Stimulated activated CD4-positive, alpha-beta T cell treated with anti-CD3 and anti-CD28 coated beads, Interleukin-15, amount 100 ng/mL, for 1 hour (primary cell): ENCODE measurements at places on chromosomes 1 and 21.

- no peak for DNase-seq
These were observed 30.9 kb upstream of the UBE2U start for GRCh38 chr1:64172458-64172983.

- no peak for DNase-seq
These were observed 92.0 kb upstream of the PPM1J start for GRCh38 chr1:112807117-112807516.

GRCh38 chr1:67441183-67441582, 11.0 kb upstream of the SERBP1 start:
- DNase-seq, result no peak

DNA sequence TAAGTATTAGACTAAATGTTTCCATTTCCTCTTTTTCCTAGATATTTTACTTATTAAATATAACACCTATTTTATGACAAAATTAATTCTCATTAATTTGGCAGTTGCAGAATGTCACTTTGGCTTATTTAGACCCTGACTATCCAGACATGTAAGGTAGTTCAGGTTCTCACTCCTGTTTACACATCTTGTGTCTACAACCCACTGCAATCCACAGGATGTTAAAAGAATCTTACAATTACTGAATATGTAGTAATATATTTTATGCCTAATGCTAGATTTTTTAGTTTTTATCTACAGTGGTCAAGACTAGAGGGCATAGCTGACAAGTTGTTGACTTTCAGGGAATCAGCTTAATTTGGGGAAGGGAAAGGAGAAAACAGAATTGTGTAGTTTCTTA, 346.7 kb downstream of the USP25 start:
- DNase-seq, result no peak

- DNase-seq, result no peak
These were observed 2.7 kb downstream of the CAPN2 start for GRCh38 chr1:223714849-223715603.

GRCh38 chr1:239868058-239868832, 223.4 kb upstream of the FMN2 start:
- DNase-seq, result no peak

DNA sequence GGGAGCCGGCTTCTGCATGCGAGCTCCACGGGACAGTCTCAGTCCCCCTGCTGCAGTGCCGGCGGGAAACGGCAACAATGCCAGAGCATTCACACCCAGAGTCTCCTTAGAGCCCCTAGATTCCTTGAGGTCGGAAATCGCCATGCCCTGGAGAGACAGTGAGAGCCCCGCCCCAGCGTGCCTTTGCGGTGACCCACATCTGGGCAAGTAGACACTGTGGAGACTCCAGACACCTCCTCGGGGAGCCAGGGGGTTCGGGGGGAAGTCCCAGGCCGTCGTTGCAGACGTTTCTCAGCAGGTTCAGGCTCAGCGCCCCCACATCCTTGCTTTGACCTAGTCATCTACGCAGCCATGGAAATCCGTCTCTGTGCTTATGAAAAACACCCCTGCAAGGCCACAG, 81.3 kb upstream of the ARHGEF16 start:
- no peak for DNase-seq

DNA sequence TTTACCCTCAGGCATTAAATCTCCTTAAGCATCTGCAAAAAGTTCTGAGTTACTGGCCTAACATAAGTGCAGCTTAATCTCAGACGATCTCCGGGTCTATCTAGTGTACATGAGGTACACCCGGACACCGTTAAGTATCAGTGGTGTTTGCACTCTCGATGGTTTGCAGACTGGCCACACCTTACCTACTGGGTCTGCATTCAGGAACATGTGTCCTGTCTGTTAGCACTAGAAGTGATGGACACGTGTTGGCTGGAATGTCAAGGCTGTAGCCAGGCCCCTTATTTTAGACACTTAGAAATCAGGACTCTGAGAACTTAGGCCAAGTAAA, 783 bp upstream of the AGL start:
- no peak for DNase-seq

DNA sequence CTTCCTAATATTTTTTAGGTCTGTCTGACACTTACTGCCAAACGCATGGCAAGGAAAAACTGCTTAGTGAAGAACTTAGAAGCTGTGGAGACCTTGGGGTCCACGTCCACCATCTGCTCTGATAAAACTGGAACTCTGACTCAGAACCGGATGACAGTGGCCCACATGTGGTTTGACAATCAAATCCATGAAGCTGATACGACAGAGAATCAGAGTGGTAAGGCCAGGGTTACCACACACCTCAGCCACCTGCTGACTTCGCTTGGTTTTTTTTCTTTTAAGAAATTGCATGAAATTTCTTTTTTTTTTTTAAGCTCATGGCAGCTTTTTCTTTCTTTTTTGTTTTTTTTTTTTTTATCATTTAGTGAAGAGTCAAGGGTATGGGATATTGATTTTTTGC, 17.2 kb downstream of the ATP1A1 start:
- DNase-seq, result no peak

DNA sequence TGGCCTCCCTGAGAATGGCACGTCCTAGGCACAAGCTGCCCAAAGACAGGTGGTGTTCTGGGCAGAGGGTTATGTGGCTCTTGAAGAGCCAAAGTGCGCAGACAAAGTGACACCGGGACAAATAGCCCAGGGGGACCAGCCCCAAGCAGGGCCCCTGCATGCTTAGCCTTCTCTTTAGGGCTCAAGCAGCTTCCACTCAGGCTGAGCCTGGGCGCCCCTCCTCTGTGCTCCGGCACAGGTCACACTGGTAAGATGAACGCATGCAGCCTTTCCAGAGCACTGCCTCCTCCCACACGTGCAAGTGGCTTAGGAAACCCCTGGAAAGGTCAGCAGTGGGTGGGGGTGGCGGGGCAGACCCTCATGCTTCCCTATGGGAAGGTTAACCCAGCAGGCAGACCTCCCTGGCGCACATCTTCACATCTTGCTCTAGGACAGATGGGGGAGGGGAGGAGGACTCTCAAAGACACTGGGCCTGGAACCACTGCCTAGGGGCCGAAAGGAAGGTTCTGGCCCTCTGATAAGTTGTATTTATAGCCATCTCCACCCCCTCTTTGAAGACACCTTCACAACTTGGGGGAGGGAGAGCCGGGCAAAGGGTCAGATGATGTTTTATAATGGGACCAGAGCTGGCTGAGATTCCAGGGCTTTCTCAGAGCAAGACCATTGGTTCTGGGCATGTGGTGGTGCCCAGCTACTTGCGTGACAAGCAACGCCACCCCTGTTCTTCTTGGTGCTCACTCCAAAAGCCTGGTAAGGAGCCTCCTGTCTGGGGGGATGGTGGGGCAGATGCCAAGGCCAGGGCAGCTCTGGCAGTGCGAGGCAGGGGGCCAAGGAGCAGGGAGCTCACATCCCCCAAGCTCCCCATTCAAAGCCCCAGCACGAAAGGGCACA, 5.5 kb downstream of the KLHL21 start:
- no peak for DNase-seq
